ENCODE measurements at places on chromosomes 6 and 20.

DNA sequence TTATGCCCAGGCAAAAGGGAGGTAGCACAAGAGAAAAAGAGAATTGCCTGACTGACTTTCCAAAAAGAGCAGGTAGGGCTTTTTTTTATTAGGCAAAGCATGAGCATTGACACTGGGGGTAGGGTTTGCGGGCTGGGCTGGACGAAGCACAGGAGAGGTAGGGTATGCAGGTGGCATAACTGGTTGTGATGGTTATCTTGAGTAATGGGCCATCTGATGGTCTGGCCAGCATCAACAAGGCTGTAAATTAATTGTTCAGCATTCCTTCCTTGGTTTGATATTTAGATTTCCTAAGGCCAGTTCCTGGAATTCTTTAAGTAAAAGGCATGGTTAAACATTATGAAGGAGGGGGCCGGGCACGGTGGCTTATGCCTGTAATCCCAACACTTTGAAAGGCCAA, 13.9 kb upstream of the BFSP1 start:
- DNase-seq = no peak

- no peak for DNase-seq
Measured at GRCh38 chr6:161035182-161035980, 43.8 kb downstream of the MAP3K4 start.

GRCh38 chr20:38152175-38152620, 12.9 kb downstream of the TGM2 start:
- no peak for DNase-seq

GRCh38 chr6:134574491-134574890, 256.6 kb upstream of the SGK1 start:
- DNase-seq = no peak

GRCh38 chr6:119138906-119139541, 60.6 kb upstream of the FAM184A start:
- DNase-seq = no peak
